NCI-H774 (cell line): ENCODE measurements at places on chromosomes 5 and 9.

- DNase-seq = no peak
Measured at GRCh38 chr5:56639476-56639875, 175.9 kb upstream of the MAP3K1 start.

DNA sequence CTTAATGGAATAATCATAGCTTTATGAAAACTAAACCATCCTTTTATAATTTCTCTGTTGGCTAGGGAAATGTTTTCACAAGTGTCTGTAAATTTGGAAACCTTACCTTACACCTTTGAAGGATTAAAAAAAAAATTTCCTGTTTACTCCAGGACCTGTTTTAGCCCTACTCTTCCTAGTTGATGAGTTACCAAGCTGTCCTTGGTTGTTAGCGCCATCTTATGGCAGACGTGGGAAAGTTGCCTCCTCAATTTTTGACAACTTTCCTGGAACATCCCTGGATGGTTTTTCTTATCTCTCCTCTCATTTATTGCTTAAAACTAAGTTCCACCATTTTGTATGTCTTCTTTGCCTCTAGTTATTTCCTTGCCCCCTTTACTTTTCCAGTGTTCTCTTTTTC is 25.7 kb downstream of the ZSWIM6 start:
- DNase-seq = no peak

GRCh38 chr9:114366334-114367128 is 21.3 kb downstream of the AKNA start:
- DNase-seq = no peak

DNA sequence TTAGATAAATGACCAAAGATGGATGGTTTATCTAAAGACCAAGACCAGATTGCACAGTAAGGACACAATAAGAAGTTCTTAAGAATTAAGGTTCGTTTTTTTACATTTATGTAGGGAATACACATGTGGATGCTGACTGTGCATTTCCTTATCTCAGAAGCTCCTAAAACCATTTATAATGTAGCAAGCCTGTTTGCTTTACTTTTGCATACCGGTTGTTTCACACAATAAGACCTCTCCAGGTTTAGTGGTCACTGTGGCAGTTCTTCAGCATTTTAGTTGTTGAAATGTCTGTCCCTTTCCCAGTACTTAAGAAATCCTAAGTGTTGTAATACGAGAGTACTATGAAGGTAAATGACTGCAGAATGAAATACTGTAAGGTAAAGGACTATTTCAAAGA is 43.6 kb downstream of the BASP1 start:
- DNase-seq = no peak

- DNase-seq = no peak
Measured at GRCh38 chr5:14531668-14532067, 49.9 kb upstream of the OTULINL start.

DNA sequence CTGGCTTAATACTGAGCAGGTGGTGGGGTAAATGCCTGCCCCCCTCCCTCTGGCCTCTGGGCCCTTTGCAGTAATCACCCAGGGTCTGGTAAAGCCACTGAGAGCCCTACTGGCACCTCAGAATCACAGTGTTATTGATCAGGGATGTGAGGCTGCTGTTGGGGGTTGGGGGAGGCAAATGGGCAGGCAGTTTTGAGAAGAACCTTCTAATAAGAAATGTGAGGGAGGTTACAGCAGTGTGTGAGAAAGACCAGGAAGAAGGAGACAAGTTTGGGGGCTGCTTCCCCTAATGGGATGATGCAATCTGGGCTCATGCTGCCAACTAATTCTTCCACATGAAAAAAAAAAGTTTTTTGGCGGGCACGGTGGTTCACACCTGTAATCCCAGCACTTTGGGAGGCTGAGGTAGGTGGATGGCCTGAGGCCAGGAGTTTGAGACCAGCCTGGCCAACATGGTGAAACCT is 3.1 kb upstream of the B4GALT7 start:
- no peak for DNase-seq

GRCh38 chr9:69023650-69024049 is 9.7 kb upstream of the PRKACG start:
- peak; percentile 52 for DNase-seq

GRCh38 chr5:113302120-113302519 is 132.7 kb downstream of the TSSK1B start:
- no peak for DNase-seq

- peak; percentile 45 for DNase-seq
Measured at GRCh38 chr9:107504585-107505455, 15.3 kb upstream of the KLF4 start.

- peak; percentile 52 for DNase-seq
Measured at GRCh38 chr5:107476783-107477182, 194.0 kb downstream of the EFNA5 start.

GRCh38 chr5:172713113-172713808 is 57.7 kb downstream of the DUSP1 start:
- DNase-seq = peak; percentile 29

- no peak for DNase-seq
Measured at GRCh38 chr9:131038256-131039128, 29.5 kb downstream of the LAMC3 start.

DNA sequence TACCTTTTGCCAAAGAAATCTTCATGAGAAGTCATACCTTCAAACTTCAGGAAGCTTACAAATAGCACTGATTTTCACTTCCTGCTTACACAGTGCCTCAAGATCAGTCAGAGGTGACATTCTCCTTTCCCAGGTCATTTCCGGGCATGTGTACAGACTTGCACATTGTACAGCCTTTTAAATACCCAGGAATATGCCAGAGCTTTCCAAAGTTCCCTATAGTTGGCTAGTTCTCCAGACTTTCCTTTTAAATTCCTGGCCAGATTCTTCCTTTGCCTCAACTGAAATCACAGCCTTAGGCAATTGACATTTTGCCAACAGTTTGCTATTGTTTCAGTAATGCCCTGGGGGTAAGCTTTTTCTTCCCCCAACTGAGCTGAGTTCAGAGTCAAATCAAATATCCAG is 47.2 kb downstream of the RFX3 start:
- DNase-seq = no peak

- no peak for DNase-seq
Measured at GRCh38 chr5:107377277-107377609, 293.5 kb downstream of the EFNA5 start.

- no peak for DNase-seq
Measured at GRCh38 chr5:108562205-108562454, 180.2 kb upstream of the FBXL17 start.

DNA sequence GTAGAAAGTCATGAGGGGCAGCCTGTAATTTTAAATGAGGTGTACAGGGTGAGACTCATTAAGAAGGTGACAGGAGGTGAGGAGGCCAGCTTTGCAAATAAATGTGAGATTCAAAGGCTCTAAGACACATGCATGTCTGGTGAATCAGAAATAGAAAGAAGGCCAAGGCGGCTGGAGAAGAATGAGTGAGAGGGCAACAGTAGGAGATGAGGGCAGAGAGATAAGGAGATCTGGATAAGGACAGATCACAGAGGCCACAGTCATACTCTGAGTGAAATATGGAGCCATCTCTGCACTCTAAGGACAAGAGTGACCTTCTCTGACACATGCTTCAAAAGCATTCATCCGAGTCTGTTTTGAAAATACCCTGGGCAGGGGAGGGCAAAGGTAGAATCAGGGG is 90.7 kb downstream of the RAD23B start:
- no peak for DNase-seq

DNA sequence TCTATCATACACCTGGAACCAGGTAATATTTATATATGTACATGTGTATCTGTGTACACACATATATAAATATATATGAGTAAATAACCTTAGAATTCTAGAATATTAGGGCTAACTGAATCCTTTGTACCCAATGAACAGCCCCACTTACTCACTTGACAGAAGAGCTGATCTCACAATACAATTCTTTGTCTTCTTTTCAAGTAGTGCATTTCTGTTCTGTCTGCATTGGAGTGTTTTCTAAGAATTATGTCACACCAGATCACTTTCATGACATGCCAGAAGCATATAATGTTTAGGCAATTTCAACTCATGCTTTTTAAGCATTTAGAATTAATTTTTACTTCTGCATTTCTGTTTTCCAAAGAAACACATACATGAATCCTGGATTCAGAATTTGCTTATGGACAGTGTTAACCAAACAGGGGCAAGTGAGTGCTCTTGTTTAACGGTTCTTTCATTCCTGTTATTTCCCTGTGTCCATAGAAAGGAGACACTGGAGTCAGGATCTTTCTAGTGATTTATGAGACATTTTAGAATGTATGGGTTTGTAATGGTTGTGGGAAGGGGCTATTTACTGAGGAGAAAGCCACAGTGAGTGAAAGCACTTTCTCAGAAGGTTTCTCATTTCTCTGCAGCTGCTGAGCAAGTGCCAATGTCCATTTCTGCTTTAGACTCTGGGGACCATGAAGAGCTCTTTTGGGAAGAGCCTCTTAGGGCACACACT is 123.2 kb downstream of the RMI1 start:
- no peak for DNase-seq

DNA sequence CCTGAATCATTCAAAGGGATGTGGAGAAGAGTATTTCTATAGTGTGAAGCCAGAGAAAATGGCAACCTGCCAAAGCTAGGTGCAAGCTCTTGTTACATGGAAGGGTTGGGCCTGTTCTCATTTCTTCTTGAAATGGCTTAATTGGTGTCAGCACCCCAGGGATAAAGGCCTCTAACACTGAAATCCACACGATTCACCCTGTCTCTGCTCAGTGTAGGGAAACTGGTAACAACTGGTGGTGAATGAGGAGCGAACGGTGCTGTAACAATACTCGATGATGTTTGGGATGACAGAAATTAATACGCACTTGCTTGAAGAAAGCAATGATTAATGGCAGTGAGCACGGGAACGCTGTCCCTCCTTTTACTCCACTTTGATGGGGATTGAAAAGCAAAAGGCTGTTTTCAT is 16.2 kb downstream of the PBX3 start:
- DNase-seq = peak; percentile 85

DNA sequence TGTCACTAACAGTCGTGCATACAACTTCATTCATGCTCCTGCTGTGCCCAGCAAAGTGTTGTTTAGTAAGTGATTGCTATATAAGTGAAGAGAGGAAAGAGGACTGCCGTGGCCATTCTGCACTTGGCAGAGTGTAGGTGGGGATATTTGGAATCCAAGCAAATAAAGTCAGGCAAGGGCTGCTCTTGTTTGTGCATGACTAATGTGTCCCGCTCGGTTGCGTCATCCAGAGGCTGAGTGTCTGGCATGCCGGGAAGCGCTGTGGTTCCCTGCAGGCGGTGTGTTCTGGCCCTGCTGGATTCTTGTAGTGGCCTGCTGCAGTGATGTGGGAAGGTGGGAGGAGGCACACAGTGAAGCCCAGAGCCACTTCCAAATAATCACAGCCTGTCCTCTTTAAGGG is 136.9 kb upstream of the ANKH start:
- DNase-seq = peak; percentile 81

DNA sequence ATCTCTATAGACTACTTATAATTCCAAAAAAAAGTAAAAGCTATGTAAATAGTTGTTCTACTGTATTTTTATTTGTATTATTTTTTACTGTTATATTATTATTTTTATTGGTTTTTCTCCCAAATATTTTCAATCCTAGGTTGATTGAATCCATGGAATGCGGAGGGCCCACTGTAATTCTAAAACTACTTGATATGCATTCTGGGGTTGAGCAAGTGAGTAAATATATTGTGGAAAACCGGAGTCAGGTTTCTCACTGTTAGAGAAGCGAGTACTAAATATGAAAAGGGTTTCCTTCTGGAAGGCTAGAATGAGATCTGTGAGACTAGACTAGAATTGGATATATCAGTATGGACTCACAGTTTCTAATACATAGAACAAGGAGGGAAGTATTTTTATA is 66.5 kb downstream of the FBXW11 start:
- no peak for DNase-seq

- DNase-seq = no peak
Measured at GRCh38 chr9:131485728-131486422, 16.8 kb upstream of the POMT1 start.

DNA sequence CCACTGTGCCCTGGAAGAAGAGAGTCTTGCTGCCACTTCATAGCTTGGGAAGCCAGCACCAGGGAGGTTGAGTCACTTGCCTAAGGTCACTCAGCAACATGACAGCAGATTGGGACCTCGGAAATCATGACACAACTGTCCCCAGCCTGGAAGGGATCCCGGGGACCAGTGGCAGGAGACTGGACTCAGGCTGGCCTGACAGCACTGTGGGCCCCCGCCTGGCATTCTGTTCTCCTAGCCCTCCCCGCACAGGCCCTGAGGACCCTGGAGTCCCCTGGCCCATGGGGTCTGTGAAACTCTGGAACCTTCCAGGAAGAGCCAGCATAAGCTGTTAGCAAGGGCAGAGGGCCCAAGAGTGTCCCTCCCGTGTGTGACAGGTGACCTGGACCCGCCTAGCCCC is 64.9 kb downstream of the COL5A1 start:
- no peak for DNase-seq

DNA sequence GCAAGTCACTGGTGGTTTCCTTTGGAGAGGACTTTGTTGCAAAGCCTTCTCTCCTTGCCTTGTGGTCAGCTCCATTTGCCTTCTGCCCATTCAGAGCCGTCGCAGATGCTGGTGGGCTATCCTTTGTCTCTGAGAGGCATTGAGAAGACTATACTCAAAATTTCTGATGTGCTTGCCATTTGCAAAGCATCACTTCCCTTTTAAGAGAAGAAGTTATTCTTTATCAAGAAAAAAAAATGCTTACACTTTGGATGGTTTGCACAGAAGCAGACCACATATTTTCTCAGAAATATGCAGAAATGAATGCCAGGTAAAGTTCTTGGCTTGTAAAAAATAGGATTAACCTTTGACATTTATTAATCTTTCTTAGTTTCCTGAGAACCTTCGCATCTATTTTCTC is 195.8 kb upstream of the KLF4 start:
- no peak for DNase-seq

- DNase-seq = no peak
Measured at GRCh38 chr5:119309326-119309725, 46.5 kb upstream of the TNFAIP8 start.
